ENCODE measurements at places on chromosomes 6 and 20.

DNA sequence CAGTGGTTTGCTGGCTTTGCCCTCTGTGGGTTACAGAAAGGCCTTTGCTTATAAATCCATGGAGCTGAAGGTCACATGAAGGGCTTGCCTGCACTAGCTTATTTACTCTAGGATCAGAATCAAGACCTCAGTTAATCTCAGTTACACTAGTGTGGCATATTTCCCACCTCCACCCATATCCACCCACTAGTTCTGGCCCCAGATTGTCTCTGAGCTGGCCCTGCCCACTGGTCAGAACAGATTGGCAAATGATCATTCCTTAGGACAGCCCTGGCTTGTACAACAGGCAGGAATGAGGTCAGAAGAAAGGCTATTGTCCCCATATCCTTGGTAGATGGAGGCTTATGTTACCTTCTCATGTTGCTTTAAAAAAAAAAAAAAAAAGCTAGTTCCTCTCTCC is 33.3 kb upstream of the SASH1 start:
- DNase-seq = no peak

DNA sequence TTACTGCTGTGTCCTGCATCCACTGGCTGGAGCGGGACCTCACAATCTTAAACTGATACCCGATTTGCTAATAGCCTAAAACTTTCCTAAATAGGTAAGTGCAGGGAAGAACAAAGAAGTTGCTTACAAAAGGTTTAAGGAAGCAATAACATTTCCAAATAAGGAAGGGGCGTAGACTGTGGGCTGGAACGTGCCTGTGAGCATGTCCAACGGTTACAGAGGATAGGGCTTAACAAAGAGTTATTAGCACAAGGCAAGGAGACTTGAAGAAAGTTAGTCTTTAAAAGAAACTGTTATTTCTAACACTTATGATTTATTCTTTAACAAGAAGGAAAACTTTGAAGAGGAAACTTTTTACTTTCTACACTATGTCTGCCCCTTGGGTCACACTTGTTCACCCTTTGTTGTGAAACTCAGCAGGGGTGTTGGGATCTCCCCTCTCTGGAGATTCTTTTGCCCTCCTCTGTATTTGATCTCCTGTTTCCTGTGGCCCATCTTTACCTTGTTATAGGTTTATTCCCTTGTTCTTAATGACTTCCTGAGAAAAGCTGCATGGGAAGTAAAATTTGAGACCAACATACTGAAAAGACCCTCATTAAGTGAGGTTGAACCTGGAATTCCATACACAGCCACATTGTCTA is 28.7 kb downstream of the KAT14 start:
- DNase-seq = no peak

- DNase-seq = no peak
These were observed 338.2 kb upstream of the PRDM1 start for GRCh38 chr6:105747823-105748405.

DNA sequence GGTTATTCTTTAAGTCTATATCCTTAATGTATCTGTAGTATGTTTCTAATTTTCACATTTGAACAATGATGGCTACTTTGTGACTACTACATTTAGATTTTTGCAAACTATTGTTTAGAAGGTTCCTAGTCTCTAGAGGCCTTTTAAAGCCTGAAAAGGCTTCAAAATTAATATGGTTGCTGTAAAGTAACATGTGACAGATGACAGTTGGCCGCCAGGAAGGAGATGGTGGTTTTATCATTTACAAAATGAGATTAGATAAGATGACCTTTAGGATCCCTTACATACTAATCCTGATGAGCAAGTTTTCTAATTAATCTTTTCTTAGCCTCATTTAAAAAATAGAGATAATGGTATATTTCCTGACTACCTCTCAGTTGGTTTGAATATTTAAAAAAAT is 18.8 kb downstream of the SCAF8 start:
- DNase-seq = no peak

- peak; percentile 21 for DNase-seq
These were observed 302.5 kb downstream of the DHX35 start for GRCh38 chr20:39264506-39265172.

- no peak for DNase-seq
These were observed 66.6 kb downstream of the FAM83B start for GRCh38 chr6:54913211-54913610.

GRCh38 chr6:44561832-44562665 is 174.5 kb downstream of the CDC5L start:
- DNase-seq = no peak

Data from T-helper 9 cell (primary cell).